Activated CD4-positive, alpha-beta T cell treated with anti-CD3 and anti-CD28 coated beads, Interleukin-2, amount 10 ng/mL, durations not matched to agents 7 days and 5 days (primary cell): ENCODE measurements at places on chromosomes 13 and 19.

- DNase-seq, result no peak
Measured at GRCh38 chr19:45771311-45771933, 2.4 kb upstream of the SIX5 start.

- DNase-seq, result no peak
Measured at GRCh38 chr19:42276284-42276683, 7.2 kb downstream of the CIC start.

GRCh38 chr19:558770-559439 is 13.5 kb upstream of the BSG start:
- no peak for DNase-seq

GRCh38 chr13:74730556-74731331 is 596.5 kb upstream of the KLF12 start:
- no peak for DNase-seq

- no peak for DNase-seq
Measured at GRCh38 chr19:38204096-38204495, 19.9 kb downstream of the DPF1 start.

- DNase-seq, result no peak
Measured at GRCh38 chr13:64078025-64078424, 2662.4 kb upstream of the PCDH20 start.

- peak; percentile 26 for DNase-seq
Measured at GRCh38 chr19:39341129-39341718, 997 bp upstream of the SAMD4B start.

DNA sequence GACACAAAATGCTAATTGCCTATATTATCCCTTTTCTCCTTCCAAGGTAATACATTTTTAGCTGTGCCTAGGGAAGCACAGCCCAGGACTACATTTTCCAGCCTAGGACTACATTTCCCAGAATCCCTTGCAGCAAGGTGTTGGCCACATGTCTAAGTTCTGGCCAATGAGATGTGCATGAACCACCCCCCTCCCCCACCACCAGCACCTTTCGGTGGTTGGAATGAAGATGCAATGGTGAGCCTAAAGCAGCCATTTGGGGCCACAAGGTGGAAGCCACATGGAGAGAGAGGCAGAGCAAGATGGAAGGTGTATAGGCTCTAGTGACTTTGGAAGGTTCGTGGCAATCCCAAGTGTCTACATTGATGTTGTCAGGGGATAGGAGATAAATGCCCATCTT is 16.2 kb downstream of the UNC13A start:
- DNase-seq, result peak; percentile 19

DNA sequence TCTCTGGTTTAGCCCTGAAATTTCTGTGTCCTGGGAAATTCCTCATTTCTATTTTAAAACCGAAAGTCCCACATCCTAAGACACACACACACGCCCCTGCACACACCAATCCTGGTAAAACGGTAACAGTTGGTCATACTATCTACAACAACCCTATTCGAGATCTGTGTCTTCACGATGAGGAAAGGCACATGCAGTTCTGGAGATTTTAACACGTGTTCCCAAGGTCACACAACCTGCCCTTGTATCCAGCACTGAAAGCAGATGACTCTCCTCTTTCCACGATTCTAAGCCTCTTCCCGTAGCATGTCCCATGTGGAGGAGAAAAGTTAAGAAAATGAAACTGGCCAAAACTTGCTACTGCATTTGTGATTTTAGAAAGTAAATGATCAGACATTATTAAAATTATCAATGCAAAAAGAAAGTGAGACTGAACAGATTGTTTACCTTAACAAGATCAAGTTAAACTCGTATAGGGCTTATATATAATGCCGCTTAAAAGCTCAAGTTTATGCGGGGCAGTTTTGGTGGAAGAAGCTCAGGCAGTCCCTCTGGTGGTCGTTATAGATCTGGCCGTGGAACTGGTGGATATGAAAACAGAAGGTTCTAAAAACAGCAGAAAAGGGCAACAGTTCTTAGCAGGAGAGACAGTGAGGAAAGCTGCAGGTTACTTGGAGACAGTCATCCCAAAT is 32.7 kb downstream of the VSTM1 start:
- DNase-seq, result no peak

DNA sequence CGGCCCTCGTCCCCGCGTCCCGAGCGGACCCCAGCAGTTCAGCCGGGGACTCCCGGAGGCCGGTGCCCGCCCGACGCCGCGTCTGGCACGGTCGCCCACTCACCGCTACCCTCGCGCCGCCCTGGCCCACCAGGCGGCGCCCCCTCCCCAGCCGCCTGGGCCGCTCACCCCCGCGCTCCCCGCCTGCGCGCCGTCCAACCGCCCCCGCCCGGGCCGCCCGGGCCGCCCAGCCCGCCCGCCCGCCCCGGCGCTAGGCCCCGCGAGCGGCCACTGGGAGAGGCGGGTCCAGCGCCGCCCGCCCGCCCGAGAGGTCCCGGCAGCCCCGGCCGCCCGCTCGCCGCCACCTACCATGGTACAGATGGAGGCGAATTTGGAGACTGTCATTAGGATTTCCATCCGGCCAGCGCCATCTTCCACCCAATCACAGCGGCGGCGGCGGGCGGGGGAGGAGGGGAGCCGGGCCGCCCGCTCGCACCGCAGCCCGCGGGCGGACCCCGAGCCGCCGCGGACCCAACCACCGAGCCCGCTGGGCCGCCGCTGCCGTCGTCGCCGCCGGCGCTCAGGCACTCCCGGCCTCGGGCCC is at the start of gene USP12:
Gene USP12 (minus strand): TSS at position 568 of the 583 bp plus-strand sequence. CDS start 172 bp downstream, at position 396.
- DNase-seq, result peak; percentile 20

DNA sequence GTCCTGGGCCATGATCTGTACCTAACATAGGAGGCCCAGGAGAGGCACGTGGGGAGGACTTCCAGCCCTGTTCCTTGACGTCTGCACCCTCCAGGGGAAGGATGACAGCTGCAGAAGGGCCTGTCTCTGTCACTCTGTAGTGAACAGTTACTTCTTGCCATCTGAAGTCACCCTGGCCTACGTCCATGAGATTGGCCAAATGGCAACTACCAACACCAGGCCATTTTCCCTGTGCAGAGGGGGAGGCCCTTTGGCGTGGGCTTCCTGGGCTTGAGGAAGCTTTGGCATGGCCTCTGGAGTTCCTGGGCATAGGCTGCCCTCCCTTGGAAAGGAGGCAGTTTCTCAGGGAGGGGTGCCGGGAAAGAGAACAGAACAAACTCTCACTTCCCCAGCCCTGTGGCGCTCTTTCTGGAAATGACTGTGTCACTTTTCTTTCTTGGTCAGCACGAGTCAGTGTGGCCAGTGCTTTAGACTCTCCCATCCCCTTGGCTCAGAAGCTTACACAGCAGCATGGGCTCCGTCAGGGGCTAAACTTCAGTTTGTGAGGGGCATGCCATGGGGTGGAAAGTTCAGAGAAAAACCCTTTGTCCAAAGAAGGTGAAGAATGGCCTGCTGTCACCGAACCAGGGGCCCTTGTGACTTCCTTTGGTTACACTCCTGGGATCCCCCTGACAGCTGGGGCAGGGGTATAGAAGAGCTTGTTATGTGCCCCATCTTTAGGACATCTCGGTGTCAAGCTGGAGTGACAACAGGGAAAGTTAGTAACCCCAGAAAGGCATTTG is 5.3 kb downstream of the CARM1 start:
- no peak for DNase-seq

GRCh38 chr19:43534816-43535761 is 2.1 kb downstream of the ZNF575 start:
- peak; percentile 30 for DNase-seq

GRCh38 chr13:66657165-66657881 is 572.8 kb downstream of the PCDH9 start:
- no peak for DNase-seq

DNA sequence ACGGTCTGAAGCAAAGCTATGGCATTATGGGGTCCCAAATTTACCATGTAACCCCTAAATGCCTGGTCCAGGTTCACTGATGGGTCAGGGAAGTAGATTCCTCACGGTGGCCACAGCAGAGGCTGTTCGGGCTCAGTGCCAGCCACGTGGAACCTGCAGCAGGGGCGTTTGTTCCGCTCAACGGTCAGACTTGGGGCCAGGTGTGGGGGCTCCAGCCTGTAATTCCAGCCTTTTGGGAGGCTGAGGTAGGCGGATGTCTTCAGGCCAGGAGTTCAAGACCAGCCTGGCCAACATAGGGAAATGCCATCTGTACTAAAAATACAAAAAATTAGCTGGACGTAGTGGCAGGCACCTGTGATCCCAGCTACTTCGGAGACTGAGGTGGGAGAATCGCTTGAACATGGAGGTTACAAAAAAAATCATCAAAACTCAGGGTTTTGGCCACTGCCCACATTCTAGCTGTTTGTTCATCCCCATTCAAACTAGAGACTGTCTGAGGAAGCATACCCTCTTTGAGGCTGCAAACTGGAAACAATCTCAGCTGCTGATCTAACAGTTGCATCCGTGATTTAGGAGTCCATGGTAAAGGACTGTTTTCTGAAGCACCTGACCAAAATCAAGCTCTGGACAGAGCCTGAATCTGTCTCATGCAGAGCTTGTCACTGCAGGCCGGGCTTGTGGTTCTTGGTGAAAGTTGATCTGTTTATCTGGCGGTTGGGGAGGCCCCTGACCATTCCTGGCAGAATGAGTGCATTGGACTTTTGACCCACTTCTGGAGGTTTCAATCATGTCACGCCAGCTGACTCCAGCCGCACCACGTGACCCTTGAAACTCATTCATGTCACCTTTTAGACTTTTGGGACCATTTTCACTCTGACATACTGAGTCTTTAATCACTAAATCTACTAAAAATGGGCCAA is 30.2 kb upstream of the ZNF331 start:
- no peak for DNase-seq

DNA sequence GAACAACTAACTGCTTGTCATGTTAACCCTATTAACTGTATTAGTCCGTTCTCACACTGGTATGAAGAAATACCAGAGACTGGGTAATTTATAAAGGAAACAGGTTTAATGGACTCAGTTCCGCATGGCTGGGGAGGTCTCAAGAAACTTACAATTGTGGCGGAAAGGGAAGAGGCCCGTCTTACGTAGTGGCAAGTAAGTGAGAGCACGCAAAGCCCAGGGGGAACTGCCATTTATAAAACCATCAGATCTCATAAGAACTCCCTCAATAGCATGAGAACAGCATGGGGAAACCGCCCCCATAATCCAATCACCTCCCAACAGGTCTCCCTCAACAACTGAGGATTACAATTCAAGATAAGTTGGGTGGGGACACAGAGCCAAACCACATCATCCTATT is 34.7 kb downstream of the PHF11 start:
- no peak for DNase-seq

DNA sequence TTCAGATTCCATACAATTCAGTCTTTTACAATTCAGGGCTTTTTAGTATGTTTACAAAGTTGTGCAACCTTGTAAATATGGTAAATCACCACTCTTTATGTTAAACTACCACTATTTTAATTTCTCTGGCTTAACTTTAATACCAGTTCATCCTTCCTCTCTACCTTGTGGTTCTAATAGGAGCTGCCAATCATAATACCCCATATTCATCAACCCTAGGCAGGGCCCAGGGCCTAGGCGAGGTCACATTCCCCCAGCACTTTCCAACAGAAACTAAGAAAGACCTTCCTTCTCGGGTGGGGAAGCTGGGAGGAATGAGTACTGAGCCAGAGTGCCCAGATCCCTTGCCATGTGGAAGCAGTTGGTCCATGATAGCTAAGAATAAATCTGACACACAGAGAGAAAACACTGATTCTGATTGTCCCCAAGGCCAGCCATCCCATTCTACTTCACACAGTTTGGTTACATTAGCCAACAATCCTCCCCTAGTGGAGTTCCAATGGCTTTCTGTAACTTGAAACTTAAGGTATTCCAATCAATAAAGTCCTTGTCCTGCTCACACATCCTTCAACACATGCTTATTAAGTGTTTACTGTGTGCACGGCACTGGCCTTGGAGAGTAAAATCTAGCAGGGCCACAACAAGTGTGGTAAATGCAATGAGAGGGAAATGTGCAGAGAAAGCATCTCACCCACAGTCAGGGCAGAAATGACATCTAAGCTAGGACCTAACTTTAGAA is 76.8 kb downstream of the NUFIP1 start:
- DNase-seq, result no peak

DNA sequence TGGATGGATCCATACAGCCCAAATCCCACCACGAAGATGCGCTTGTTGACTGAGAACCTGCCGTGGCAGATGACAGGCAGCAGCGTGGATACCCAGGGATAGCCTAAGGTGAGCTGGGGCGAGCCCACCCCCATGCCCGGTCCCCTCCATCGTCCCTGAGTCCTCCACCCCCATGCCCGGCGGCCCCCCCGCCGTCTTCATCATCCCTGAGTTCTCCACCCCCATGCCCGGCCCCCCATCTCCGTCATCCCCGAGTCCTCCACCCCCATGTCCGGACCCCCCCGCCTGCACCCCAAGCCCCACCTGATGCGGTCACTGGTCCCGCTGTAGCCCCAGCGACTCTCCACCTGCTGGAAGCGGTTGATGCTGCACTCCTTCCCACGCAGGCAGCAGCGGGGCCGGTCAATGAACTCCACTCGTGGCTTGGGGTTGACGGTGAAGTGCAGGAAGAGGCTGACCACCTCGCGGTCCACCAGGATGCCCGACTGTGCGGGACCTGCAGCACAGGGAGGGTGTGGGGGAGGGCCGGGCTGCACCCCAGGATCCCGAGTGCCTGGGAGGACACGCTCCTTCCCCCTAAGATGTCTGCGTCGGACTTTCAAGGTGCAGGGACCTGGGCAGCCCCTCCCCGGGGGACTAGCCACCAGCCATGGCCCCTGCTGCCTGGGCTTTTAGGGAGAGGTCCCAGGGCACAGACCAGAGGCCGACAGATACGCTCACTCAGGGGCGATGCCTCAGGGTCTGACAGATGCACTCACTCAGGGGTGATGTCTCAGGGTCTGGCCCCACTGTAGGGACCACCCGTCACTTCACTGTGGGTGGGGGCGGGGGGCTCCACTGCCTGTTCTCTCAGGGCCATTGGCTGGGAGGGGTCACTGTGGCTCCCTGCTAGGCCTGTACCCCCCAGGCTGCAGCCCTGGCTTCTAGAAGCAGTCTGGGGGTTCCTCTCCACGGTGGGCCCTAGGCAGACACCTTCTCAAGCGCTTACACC is 28.0 kb downstream of the BTBD2 start:
- no peak for DNase-seq

GRCh38 chr19:46718934-46719622 is 2.2 kb upstream of the PRKD2 start:
- DNase-seq, result no peak

DNA sequence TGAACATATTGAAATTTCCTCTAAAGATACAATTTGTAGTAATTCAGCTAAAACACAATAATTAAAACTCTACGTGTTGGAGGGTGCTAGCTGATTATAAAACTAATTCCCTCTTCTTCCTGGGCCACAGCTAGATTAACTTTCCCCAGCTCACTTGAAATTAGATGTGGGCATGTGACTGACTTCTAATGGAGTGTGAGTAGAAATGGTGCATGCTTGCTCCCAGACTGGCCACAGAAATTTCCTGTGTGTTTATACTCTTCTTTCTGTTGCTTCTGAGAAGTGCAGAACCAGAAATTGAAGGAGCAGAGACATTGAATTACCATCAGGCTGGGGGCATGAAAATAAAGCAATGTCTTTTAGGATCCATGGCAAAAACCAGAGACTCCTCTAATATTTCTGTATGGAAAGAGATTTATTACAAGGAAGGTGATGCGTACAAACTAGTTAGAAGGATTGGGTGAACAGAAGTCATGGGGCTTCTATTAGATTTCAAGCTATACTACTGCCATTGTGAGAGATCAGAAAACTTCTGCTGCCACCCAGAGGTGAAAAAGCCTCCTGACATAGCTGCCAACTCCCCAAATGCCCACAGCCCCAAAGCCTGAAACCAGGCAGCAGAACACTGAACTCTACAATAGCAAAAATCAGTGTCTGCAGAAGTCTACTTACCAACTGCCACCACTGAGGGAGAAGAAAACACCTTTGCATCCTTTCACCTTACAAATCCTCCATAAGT is 379.2 kb upstream of the MIR17HG start:
- DNase-seq, result no peak

GRCh38 chr19:15431396-15432017 is 12.7 kb upstream of the AKAP8L start:
- DNase-seq, result no peak

GRCh38 chr19:9808855-9809824 is 9.7 kb downstream of the FBXL12 start:
- DNase-seq, result peak; percentile 63
